ENCODE measurements at places on chromosomes 3 and 15. TPM values are rescaled to one million over a fixed set of nuclear protein-coding genes. Genes with fewer than 3 reads are reported as not detected.

- peaks cover 4% of the 10 kb centered on the region for H3K4me1 ChIP-seq
- H3K27ac ChIP-seq: peak overlapping the region; percentile 50
- DNase-seq: no peak
- H3K4me3 ChIP-seq: no peak overlapping the region
- no peaks in the 10 kb centered on the region for H3K27me3 ChIP-seq
These were observed 39.7 kb upstream of the ZNF280D start for GRCh38 chr15:56772868-56773639.

- H3K4me3 ChIP-seq: no peak overlapping the region
- H3K27me3 ChIP-seq: no peaks in the 10 kb centered on the region
- H3K27ac ChIP-seq: no peak overlapping the region
These were observed 5.6 kb downstream of the TIGIT start for GRCh38 chr3:114299421-114299820.

The THOC7 gene
- total RNA-seq: 43.2 TPM

GRCh38 chr3:134242649-134243617, 7.7 kb downstream of the RYK start:
- no peak overlapping the region for H3K4me3 ChIP-seq
- no peak for DNase-seq
- H3K27me3 ChIP-seq: no peaks in the 10 kb centered on the region
- H3K4me1 ChIP-seq: peaks cover 59% of the 10 kb centered on the region
- peak overlapping the region; percentile 6 for H3K27ac ChIP-seq
- H3K36me3 ChIP-seq: no peaks in the 10 kb centered on the region

DNA sequence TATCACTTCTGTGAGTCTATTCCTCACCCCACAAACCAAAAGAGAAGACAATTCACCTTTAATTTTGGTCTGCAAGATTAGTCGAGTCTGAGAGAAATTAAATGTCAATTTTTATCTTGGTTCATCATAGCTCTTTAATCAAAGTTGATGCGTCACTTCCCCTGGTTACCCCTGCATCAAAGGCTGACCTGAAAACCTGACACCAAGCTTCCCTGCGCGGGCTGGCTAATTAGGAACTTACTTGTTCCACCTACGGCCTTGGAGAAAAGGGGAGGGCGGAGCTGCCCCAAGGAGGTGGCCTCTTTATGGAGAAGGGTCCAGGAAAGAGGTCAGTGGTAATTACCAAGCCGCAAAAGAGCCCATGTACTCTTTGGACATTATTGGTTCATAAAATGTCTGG, 218.4 kb downstream of the ARRDC4 start:
- H3K4me3 ChIP-seq: no peak overlapping the region
- peaks cover 48% of the 10 kb centered on the region for H3K27me3 ChIP-seq
- H3K4me1 ChIP-seq: peaks cover 5% of the 10 kb centered on the region
- H3K36me3 ChIP-seq: no peaks in the 10 kb centered on the region

The INAFM2 gene
- total RNA-seq: 6.0 TPM

The IMPG2 gene
- total RNA-seq: 0.24 TPM

DNA sequence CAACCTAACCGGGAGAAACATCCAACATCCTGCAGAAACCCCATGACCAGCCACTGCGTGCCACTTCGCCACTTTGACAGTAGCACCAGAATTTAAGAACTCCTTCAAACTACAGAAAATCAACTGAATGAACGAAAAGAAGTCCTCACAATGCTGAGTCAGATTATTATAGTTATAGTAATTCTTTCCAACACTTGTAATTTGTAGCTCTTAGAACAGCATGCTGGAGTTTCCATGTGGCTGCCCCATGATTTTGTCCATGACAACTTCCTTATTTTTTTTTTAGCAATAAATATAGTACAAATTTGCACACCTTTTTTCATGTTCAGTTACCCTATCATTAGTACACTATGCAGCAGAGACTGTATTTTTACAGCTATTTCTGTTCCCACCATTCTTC, 26.1 kb upstream of the SSR3 start:
- H3K27ac ChIP-seq: no peak overlapping the region
- no peaks in the 10 kb centered on the region for H3K36me3 ChIP-seq
- no peak for DNase-seq
- H3K4me1 ChIP-seq: no peaks in the 10 kb centered on the region

GRCh38 chr3:45544717-45545296, 49.7 kb upstream of the LIMD1 start:
- H3K4me3 ChIP-seq: no peak overlapping the region
- no peaks in the 10 kb centered on the region for H3K27me3 ChIP-seq
- DNase-seq: no peak
- peaks cover 32% of the 10 kb centered on the region for H3K4me1 ChIP-seq
- H3K27ac ChIP-seq: peak overlapping the region; percentile 36

GRCh38 chr15:79572691-79573404, 140.7 kb downstream of the MINAR1 start:
- H3K4me3 ChIP-seq: no peak overlapping the region
- H3K27me3 ChIP-seq: no peaks in the 10 kb centered on the region
- DNase-seq: no peak
- no peaks in the 10 kb centered on the region for H3K4me1 ChIP-seq

GRCh38 chr3:158104431-158104921, 1.7 kb downstream of the SHOX2 start:
- peak overlapping the region; percentile 55 for H3K4me3 ChIP-seq
- peaks cover 99% of the 10 kb centered on the region for H3K27me3 ChIP-seq
- H3K27ac ChIP-seq: no peak overlapping the region
- H3K4me1 ChIP-seq: peaks cover 51% of the 10 kb centered on the region
- DNase-seq: no peak
- no peaks in the 10 kb centered on the region for H3K36me3 ChIP-seq

GRCh38 chr3:23330568-23330967, 127.4 kb downstream of the UBE2E2 start:
- no peaks in the 10 kb centered on the region for H3K4me1 ChIP-seq
- H3K36me3 ChIP-seq: no peaks in the 10 kb centered on the region
- no peak for DNase-seq

Data from suprapubic skin (tissue), 4 donors.